Type B pancreatic cell (in vitro differentiated cells): ENCODE measurements at places on chromosomes 12 and 14.

- no peak for DNase-seq
Measured at GRCh38 chr12:108098374-108098773, 30.7 kb upstream of the WSCD2 start.

GRCh38 chr12:75977952-75978671, 53.5 kb downstream of the PHLDA1 start:
- DNase-seq: no peak

- no peak for DNase-seq
Measured at GRCh38 chr12:115037830-115038229, 353.9 kb upstream of the TBX3 start.

DNA sequence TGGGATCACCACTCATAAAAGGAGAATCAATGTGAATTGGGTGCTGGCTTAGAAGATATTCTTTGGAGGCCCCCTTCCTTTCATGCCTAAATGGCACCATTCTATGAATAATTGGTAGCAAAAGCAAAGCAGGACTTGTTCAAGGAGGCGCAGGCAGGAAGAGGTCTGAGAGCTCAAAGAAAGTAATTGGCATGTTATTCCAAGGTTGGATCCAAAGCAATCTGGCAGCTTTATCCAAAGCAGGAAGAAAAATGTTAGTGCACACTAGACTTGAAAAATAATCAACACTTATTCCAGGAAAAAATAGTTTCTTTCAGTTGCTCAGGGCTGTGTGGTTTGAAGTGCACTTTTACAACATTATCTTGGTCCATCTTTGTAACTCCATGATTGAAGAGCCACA, 326.4 kb downstream of the NUAK1 start:
- no peak for DNase-seq

DNA sequence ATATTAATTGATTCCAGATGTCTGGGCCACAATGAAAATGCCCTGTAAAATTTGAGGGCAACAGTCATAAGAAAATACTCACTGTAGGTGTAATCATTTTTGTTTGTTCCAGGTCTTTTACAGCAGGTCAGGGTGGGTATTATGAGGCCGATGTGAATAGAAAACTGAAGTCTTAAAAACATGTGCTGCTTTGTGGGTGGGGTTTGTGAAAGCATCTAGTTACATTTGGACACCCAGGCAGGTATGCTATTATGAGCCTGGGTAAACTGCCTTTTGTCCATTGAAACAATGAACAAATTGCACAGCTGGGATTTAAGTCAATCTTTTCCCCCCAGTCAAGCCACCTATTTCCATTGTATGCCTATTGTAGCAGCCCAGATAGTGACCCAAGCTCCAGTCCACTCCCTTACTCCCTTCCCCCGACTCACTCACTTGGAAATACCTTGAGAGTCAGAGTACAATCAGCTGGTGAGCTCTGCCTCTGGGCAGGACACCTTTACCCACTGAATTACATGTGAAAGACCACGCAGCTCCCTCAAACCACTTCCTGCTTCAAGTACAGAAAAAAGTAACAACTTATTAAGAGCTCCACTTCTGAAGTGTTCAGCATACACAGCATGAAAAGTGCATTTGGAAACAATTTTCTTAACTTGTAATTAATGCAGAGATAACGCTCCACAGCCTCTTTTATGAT, 1.8 kb downstream of the IGF1 start:
- DNase-seq: no peak
